ENCODE measurements at places on chromosomes 1 and 21. TPM values are rescaled to one million over a fixed set of nuclear protein-coding genes. Genes with fewer than 3 reads are reported as not detected.

The NOL9 gene
- 25.1 TPM for total RNA-seq

The HSF2BP gene
- total RNA-seq = 0.40 TPM

The GJA9 gene
- not detected for total RNA-seq

The ACTL8 gene
- total RNA-seq = 1.1 TPM

The HTR1D gene
- 0.05 TPM for total RNA-seq

The CHIT1 gene
- total RNA-seq = not detected

The SIK1 gene
- 3.2 TPM for total RNA-seq

The LCK gene
- not detected for total RNA-seq

The CACHD1 gene
- total RNA-seq = 7.7 TPM

The HAO2 gene
- 0.21 TPM for total RNA-seq

DNA sequence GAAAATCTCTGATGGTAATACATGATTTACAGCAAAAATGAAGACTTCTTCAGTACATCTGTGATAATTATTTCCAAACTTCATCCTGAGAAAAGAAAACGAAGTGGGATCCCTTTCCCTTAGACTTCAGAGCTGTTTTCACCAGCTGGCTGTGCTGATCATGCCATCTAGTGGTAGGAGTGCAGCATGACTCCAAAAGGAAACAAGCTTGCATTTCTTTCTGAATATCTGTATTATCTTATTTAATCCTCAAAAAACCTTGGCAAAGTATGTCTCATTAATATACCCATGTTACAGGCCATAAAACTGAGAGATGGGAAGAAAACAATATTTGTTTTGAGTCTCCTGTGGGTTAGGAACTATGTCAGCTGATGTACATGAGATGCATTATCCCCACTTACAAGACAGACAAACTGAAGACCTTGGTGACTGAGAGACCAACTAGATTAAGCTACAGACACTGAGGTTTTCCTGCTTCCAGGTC, 9.8 kb upstream of the GJA8 start:
- DNase-seq = peak; percentile 82

DNA sequence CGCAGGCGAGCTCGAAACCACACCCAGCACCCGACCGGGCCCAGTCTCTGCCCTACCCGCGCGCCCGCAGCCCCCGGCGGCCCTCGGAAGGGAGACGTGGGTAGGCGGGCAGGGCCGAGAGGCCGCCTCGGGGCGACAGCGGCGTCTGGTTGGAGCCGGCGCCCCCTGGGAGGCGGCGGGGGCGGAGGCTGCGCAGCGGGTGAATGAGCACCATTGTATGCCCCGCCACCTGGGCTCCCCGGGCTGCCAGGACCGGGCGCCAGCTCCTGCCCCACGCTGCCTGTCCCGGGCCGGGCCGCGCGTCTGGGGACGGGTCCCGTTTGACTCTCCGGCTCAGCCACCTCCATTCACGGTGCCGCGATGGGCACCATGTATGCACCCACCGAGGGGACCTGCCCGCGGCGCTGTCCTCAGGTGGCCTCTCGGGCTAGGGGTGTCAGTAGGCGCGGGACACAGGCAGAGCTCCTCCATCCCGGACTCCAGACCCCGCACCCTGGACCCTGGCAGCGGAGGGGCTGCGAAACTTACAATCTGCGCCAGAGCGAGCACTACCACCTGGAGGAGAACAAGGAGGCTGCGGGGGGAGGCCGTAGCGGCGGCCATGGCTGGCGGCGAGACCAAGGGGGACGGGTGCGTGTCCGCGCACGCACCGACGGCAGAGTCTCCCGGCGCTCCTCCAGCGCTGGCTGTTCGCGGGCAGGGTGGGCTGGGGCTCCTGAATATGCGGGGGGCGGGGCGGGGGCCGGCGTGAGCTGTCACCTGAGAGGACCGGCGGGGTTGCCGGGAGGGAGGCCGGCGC, at the start of gene COL9A2:
COL9A2 (minus strand) TSS at position 692 of the 799 bp plus-strand sequence; CDS start at position 603, 89 bp downstream.
- DNase-seq = no peak

GRCh38 chr1:83508485-83509151, 490.3 kb downstream of the TTLL7 start:
- DNase-seq = peak; percentile 15

DNA sequence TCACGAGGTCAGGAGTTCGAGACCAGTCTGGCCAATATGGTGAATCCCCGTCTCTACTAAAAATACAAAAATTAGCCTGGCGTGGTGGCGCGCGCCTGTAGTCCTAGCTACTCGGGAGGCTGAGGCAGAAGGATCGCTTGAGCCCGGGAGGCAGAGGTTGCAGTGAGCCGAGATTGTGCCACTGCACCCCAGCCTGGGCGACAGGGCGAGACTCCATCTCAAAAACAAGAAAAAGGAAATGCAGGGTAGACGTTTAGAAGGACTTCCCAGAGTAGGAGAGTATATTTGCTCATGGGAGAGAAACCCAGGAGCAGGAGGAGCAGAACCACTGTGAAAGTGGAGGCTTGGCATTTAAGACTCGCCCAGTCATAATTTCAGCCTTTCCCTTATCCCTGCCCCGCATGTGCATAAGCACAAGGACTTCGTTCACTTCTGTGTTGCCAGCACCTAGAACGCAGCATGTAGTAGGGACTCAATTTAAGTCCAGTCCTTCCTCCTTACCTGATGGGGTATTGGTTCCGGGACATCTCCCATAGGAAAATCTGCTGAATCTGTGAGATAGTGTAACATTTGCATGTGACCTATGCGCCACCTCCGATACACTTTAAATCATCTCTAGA, 5.2 kb upstream of the MEF2D start:
- no peak for DNase-seq

- DNase-seq = no peak
Observed at GRCh38 chr1:7785108-7785507, 1.0 kb downstream of the PER3 start.

GRCh38 chr1:193308438-193308837, 122.0 kb upstream of the B3GALT2 start:
- DNase-seq = no peak

DNA sequence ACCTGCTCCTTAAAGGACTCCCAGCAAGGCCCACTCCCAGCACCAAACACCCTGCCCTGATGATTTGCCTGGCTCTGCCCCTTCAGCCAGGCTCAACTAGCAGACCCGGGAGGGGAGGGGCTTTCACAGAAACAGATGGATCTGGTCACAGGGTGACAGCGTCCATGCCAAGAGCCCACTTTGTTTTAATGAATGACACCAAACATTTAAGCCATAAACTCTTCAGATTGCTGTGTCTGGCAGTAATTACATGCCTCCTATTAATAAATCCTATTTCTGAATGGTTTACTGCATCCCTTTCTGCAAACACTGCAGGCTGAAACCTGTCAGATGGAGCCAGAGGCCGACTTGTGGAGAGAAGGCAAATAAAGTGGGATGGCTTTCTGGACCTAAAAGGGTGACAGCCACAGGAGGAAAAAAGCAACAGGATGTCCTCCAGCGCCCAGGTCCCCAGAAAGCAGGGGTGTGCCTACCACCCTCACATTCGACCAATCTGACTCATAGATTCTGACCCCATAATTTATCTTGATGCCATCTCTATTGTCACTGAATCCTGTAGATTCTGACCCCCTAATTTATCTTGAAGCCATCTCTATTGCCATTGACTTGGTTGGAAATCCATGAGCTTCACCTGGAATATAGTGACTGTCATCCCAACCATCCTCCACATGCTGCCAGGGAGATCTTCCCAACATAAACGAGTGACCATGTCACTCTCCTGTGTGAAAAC, 200.9 kb downstream of the PLPP3 start:
- no peak for DNase-seq

- no peak for DNase-seq
Observed at GRCh38 chr1:14065486-14065885, 365.5 kb downstream of the PRDM2 start.

DNA sequence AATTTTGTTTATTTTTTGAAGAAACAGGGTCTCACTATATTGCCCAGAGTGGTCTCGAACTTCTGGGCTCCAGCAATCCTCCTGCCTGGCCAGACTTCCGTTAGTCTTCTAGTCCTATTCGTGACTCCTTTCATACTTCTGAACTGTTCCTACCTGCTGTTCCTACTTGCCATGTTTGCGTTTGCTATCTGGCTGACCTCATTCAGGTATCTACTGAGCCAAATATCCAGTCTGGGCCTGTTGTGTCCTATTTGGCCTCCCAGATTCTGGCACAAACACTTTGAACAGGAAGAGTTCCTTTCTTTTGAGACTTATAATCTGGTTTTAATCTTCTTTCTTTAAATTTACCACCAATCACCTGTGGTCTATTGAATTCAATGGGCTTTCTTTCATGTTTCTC, 6.9 kb upstream of the NR1I3 start:
- no peak for DNase-seq

DNA sequence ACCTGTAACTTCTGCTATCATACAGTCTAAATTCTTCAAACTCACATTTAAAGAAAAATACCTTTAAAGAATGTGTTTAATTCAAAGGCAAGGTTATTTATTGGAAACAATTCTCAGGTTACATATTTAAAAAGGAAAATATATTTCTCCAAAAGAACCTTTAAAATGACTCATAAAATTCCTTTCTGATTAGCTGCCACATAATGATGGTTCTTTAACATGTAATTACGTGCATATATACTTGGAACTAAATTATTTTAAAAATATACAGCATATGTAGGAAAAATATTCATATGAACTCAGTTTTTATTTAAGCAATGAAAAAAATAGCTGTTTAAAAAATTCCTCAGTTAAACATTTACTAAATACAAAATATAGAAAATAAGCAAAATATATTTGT, 173.6 kb downstream of the COP1 start:
- DNase-seq = no peak

DNA sequence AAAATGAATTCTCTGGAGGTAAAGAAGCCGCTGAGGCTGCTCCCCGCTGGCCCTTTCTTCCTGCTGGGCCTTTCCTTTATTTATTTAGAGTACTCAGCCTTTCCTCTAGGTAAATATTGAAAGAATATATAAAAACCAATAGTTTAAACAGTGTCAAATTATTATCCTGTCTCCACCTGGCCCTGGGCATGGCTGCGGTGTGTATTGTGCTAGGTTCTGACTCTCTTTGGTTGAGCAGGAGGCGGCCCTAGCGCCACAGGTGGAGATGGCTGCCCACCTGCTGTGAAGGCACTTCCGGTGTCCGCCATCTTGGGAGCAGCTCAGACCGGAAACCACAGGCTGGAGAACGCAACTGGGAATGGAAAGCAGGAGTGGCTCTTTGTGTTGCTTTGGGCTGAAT, 29.0 kb upstream of the CLDN14 start:
- DNase-seq = no peak

DNA sequence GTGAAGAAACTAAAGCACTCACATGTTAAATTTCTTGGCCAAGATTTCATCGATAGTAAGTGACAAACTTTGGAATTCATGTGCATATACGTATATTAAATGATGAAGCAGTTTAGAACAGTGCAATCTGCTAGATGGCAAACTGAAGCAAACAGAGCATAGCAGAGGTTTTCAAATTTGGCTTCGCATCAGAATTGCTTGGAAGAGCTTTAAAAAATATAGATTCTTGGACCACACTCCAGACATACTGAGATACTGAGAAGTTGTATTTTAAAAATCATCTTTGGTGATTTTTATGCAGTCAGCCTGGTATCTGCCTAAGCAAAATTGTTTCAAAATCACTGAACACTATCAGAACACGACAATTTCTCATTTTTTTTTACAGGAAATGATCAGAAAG, 709.2 kb downstream of the PLA2G4A start:
- no peak for DNase-seq

DNA sequence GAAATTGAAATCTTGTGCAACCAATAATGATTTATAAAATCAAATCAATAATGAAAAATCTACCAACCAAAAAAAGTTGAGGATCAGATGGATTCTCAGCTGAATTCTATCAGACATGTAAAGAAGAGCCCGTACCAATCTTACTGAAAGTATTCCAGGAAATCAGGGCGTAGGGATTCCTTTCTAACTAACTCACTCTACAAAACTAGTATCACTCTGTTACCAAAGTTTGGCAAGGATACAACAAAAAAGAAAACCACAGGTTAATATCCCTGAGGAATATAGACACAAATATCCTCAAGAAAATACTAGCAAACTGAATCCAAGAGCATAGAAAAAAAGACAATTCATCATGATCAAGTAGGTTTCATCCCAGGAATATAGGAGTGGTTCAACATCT, 52.8 kb upstream of the ADGRL4 start:
- no peak for DNase-seq

GRCh38 chr21:45322231-45322959, 34.7 kb upstream of the POFUT2 start:
- no peak for DNase-seq

DNA sequence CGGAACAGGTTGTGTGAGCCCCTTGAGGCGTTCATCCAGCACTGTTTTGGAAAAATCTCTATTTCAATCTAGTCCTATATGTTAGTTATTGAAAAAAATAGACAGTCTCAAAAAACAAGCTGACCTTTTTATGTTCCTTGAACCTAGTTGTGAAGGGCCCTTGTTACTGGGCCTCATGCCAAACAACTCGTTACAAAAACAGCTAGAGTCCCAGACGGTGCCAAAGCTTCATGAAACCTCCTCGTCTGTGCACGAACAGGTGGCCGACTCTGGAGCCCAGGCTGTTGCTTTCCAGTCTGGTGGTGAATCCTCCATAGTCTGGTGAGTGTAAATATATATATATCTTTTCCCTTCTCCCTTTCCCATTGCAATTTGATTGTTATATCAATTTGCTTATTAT, at the start of gene CHIA:
CHIA (plus strand) TSS at position 222 of the 400 bp plus-strand sequence. CDS start 19,617 bp downstream, outside the sequence.
- DNase-seq = no peak

- no peak for DNase-seq
Observed at GRCh38 chr1:30735668-30736498, 12.5 kb upstream of the MATN1 start.

DNA sequence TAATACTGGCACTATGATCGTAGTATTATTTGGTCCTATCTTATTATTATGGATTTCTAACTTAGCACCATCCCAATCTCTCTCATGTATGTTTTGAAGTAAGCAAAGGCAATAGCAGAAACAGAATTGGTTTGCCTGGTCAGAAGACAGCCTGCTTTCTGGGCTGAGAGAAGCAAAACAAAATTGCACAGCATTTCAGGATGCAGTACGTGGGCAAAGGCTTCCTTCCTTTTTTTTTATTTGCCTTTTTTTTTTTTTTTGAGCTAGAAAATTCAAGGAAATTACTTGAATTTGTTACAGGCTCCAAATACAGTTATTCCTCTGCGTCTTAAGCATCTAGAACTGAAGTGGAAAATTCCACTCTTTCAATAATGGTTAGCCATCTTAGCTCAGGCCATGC, 8.8 kb downstream of the CDA start:
- no peak for DNase-seq

- peak; percentile 48 for DNase-seq
Observed at GRCh38 chr1:203796236-203796605, 798 bp downstream of the ZBED6 start.

GRCh38 chr1:51058858-51059257, 43.2 kb upstream of the C1orf185 start:
- peak; percentile 60 for DNase-seq
